ENCODE measurements at places on chromosomes 12 and 14.

DNA sequence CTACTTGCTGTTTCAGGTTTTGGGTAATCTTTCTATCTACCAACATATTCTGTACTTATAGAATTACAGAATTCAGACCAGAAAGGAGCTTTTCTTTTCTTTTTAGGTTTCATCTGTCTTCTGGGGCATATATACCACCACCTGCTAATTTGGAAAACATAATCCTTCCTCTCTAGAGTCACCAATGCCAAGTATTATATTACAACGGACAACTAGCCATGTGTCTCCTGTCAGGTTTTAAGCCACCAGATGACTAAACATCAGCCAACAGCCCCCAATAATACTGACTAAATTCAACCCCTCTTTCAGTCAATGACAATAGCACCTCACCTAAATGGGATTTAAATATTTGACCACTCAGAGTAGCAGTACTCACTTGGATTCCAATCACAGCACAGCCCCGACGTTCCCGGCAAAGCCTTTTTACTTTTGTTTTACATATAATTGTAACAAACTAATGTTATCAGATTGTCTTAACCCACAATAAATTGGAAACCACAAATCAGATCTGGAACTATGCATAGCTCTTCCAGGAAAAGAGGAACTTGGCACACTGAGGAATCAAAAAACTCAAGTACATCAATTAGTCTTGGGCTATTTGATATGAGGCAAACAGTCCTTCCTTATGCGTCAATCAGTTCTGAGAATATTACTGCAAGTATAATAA is 13.5 kb downstream of the SLC11A2 start:
- no peak for ATAC-seq

- no peak for ATAC-seq
These were observed 825.7 kb downstream of the AACS start for GRCh38 chr12:125890971-125891370.

DNA sequence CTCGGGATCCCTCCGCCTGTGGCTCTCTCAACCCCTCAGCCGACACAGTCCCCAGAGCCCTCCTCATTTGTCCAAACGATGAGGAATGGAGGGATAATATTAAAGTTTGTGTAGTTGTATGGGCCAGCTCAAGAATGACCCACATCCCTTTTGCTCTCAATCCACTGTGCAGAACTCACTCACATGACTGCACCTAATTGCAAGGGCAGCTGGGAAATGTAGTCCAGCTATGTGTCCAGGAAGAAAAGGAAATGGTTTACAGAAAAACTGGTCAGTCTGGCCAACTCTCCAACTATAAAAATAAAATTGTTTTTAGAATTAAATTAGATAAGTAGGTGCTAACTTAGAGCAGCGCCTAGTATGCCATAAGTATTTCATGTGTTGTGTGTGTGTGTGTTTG is 66.6 kb downstream of the GALNT8 start:
- no peak for ATAC-seq

- no peak for ATAC-seq
These were observed 3.0 kb upstream of the BLOC1S1 start for GRCh38 chr12:55712700-55713415.

GRCh38 chr12:62736596-62736995 is 198.4 kb downstream of the PPM1H start:
- ATAC-seq = no peak

- no peak for ATAC-seq
These were observed 11.1 kb upstream of the FBRSL1 start for GRCh38 chr12:132478845-132479244.

DNA sequence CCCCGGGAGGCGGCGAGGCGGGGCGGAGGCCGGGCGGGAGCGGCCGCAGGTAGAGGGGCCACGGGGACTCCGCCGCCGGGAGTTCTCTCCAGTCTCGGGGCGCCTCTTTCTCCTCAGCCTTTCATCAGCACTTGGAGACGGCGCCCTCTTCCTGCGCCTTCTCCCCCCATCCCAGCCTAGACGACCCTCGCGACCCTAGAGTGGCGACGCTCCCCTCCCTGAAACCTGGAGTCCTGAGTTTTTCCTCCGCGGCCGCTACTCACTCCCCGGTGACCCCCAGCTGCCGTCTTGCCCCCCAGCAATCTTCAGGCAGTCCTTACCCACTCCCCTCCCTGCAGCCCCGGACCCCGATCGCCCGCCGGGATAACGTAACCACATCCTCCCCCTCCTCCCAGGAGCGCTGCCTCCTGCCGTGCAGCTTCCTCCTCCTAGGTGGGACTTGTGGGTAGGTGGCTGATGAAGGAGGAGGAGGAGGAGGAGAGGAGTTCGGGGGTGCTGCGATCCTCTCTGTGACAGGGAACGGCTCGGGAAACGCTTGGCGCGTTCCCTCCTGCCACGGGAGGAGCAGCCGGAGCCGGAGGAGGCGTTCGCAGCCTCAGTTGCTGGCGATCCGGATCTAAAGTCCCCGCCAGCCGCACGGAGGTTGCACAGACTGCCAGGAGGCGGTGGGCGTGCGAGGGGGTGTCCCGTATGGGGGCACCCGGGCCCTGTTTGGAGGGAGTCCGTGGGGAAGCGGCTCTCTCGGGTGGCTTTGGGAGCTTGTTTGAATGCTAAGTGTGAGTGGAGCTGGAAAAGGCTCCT is 891 bp downstream of the PLEKHA5 start:
- ATAC-seq = peak; percentile 13

DNA sequence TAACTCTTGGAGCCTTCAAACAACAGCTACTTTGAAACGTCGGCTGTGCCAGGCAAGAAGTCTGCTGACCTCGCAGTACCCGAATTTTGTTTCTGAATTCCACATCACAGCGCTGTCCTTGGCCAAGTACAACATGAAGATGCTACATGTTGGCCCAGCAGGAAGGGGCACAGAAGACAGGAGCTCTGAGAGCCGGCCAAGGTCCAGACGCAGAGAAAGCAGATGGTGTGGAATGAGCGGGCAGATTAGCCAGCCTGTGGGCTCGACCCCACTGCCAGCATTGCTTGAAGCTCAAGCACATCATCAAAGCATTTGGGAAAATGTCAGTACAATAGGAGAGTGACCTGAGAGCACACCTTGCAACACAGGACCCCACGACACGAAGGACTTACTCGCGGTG is 64.5 kb downstream of the FZD10 start:
- ATAC-seq = no peak

DNA sequence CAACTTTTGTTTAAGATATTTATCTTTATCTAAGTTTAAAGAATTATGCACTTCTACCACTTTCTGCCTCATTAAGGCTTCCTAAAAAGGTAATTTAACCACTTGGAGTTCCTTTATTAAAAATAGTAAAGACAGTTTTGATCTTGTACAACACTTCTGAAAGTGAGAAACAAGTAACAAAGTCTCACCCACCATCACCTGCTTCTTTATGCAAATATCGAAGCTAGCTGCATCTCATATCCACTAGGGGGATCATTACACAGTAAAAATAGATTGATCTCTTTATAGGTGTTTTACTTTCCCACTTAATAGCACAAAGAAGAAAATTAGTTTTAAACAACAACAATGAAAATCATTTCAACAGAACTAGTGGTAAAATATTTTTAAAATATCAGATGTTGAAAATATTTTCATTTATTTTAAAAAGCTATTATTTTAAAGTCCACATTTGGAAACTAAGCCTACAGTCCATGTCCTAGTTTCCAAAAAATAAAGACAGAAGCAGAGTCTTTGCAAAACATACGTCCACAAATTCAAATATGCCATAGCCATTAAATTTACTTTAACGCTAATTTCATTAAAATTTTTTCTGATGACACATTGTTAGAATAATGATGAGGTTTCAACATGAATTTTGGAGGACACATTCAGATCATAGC is 160.0 kb upstream of the SOX5 start:
- ATAC-seq = no peak

- no peak for ATAC-seq
These were observed 181.6 kb upstream of the FOXN3 start for GRCh38 chr14:89598548-89599186.

DNA sequence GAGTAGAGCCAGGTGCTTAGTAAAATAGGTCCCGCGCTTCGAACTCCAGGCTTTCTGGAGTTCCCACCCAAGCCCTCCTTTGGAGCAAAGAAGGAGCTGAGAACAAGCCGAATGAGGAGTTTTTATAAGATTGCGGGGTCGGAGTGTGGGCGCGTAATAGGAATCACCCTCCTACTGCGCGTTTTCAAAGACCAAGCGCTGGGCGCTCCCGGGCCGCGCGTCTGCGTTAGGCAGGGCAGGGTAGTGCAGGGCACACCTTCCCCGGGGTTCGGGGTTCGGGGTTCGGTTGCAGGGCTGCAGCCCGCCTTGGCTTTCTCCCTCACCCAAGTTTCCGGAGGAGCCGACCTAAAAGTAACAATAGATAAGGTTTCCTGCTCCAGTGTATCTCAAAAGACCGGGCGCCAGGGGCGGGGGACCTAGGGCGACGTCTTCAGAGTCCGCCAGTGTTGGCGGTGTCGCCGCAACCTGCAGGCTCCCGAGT is 3.6 kb downstream of the SSTR1 start:
- no peak for ATAC-seq

- ATAC-seq = no peak
These were observed 64.8 kb downstream of the DAD1 start for GRCh38 chr14:22524115-22524783.

GRCh38 chr14:26605602-26606001 is 7.8 kb upstream of the NOVA1 start:
- no peak for ATAC-seq

DNA sequence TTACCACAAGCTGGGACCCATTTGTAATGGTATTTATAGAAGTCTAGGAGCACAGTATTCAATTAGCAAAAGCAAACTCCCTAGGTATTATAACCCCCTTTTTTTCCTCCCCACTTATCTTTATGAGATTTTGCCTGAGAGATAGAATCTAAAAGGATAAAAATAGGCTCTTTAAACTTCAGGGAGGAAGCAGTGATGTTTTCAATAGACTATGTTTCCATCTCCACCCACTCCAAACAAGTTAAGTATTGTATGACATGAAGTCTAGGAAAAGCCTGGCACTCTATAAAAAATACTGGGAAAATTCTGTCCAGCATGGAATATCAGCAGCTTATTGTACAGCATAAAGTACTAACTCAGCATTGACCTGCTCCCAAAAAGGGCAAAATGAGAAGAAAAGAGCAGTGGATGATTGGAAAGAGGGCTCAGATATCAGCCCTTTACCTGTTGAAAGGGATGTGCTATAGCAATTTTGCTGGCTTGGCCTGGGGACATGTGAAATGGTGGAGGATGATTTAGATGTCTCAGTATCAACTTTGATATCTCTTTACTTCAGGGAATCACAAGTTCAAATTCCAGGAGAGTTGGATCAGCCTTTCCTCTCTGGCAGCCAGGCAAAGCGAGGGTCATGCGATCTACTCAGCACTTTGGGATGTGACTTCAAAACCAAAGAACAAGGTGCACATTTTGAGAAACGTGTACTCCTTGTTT is 72.4 kb downstream of the IGF1 start:
- peak; percentile 51 for ATAC-seq

DNA sequence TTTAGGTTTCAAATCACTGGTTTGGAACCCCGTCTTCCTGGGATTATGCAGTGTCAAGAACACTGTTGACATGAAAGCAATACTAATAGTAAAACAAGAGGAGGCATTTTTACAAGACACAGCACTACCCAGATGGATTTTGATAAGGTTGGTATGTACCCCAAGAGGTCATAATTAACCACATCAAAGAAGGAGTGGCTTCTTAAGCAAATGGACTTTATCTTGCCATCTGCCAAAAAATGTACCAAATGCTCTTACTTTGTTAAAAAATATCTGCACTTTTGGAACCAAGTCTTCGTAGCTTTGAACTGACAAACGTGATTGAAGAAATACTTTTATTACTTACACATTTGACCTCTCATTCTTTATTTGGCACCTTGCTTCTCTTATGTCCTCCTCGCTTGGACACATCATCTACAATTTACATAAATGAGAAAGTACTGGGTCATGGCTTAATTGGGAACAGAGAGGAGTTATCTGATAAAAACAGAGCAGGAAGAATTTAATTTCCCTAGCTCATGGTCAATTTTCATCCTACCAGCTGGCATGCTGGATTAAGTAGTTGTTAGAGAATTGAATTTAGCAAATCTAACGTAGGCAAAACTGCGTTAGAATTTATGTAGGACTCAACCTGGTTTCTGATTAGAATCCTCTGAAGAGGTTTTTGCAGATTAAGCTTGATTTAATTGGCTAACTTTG is 54.5 kb upstream of the PRICKLE1 start:
- no peak for ATAC-seq

DNA sequence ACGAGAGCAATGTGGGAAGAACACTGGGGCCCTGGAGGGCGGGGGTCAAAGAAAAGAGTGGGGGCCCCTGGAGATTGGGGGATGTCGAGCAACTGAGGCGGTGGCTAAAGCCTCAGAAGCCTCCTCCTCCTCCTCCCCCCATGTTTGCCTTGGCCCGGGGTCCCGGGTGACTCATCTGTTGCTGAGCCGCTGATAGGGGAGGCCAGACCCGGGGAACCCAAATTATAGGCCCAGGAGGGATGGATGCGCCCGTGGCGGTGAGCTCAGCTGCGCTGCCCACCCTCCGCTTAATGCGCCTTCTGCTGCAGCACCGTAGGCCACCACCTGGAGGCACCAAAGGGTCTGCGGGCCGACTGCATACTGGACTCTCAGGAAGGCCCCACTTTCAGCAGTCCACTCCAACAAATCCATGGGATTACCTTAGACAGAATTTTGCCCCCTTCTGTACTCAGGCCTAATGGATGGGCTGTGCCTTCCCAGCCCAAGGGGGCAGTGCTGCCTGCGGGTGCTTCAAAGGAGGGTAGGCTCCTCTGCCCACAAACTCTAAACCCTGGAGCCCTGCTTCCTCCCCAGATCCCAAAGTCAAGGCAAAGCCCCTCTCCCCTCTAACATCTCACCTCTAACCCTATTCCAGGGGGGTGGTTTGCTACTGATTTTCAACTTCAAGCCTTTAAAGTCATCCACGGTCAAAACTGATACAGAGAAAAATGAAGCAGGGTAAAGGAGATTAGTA is 2.6 kb upstream of the WNT10B start:
- ATAC-seq = peak; percentile 70

GRCh38 chr12:107221913-107222312 is 128.6 kb upstream of the CRY1 start:
- no peak for ATAC-seq

DNA sequence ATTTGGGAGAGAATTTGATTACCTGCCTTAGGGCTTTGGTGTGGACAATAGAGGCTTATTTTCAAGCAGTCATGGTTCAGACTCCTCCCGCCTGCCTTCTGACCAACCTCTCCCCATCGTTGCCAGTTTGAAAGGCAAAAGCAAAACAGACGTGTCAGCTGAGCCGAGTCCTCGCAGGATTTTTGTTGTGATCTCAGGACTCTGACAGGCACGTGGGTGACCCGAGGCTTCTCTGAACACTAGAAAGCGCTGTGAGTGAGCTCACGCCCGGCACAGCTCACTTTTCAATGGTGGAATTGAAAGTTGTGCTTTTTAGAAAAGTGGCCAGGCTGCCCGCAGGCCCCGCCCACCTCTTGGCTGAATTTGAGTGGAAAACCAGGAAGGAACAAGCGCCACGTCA is 130.1 kb downstream of the GLT1D1 start:
- ATAC-seq = no peak
